Globus pallidus (tissue), 1 donor: ENCODE measurements at places on chromosomes 1 and 21.

GRCh38 chr1:91594383-91595055 is 93.9 kb downstream of the CDC7 start:
- no peak for DNase-seq

- no peak for DNase-seq
Observed at GRCh38 chr1:109671067-109671466, 3.2 kb downstream of the GSTM2 start.

- DNase-seq, result peak; percentile 20
Observed at GRCh38 chr1:182602935-182603645, 1.1 kb downstream of the RGS16 start.

DNA sequence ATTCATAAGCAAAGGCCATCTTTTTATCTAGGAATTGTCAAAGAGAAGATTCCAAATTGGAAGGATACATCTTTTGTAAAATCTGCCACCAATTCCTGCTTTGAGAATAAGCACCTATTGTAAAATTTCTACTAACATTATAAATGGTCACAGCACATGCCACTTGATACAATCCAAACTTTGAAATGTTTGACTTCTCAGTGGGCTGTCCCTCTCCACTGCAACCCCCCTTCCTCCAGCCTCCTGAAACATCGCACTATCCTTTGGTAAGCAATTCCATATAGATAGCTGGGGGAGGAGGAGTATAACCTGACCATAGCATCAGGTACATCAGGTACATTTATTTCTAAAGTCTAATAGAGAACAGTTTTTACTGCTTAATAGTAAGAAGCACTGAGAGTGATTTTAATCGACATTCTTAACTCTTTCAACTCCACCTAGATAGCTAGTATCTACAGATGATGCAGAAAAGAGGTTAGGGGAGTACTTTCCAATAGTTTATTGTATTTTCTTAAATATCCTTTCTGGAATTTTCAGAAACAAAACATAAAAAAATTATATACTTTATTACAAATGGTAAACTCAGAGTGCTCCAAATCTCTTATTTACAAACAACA is 2.9 kb downstream of the JUN start:
- DNase-seq, result peak; percentile 41

DNA sequence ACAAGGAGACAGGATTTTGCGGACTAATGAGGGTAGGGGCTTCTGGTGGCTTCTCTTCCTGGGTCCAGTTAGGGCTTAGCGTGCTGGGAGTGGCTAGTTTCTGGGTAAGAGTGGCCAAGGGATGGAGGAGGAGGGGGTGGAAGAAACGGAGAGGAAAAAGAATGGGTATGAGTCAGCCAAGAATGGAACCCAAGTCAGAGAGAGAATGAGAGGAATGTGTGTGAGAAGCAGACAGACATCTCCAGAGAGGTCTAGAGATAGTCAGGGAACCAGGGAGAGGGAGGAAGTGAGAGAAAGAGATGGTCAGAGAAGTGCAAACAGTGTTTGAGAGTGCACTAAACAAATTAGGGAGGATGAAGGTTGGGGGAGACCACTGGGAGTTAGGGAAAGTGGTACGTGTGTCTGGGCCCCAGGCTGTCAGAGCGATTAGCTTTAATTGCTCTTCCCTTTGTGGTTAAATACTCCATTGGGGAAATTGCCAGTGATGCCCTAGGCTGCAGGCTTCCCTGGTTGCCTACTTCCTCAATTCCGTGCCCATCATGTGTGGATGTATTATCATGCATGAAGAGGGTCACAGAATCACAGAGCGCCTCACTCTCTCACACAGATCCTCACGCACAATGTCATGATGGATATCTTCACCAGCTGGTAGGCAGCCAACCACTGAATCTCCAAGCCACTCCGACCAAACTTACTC is 1.4 kb downstream of the PEA15 start:
- no peak for DNase-seq

GRCh38 chr1:204736836-204737235 is 51.3 kb upstream of the LRRN2 start:
- DNase-seq, result no peak

- no peak for DNase-seq
Observed at GRCh38 chr1:81679942-81680341, 120.8 kb upstream of the ADGRL2 start.

GRCh38 chr1:90526954-90527353 is 190.1 kb downstream of the BARHL2 start:
- DNase-seq, result no peak

- no peak for DNase-seq
Observed at GRCh38 chr1:95040032-95040525, 32.7 kb downstream of the ALG14 start.

- no peak for DNase-seq
Observed at GRCh38 chr21:45297329-45297728, 9.6 kb upstream of the POFUT2 start.

DNA sequence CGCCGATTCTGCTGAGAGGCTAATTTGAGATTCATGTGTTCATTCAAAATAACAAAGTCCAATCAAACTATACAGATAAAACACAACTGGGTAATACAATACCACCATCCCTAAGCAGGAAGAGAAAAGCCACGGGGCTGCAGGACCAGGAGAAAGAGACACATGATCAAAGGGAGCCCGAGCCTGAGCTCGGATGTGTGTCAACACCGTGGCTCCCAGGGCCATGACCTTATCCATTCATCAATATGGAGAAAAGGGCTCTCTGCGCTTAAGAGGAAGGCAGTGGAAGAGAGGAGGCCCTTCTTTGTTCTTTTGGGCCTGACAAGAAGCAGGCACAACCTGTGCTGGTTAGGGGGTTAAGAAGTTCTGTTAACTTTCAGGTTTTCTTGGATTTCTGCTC is 56.7 kb downstream of the HUNK start:
- DNase-seq, result no peak

GRCh38 chr1:90621986-90622385 is 95.1 kb downstream of the BARHL2 start:
- DNase-seq, result no peak
